A375 (cell line): ENCODE measurements at places on chromosomes 11 and 22. TPM values are rescaled to one million over a fixed set of nuclear protein-coding genes. Genes with fewer than 3 reads are reported as not detected.

TBX1 gene
- total RNA-seq: not detected in 2 replicates

DSCAML1 gene
- not detected in 2 replicates for total RNA-seq

CASP4 gene
- 60.6 and 60.9 TPM in 2 replicates for total RNA-seq

C11orf91 gene
- 0.19 and 0.30 TPM in 2 replicates for total RNA-seq

RFPL1 gene
- total RNA-seq: not detected in 2 replicates

TENM4 gene
- 0.23 and 0.77 TPM in 2 replicates for total RNA-seq

OR10D3 gene
- 0.60 and 1.6 TPM in 2 replicates for total RNA-seq

IFITM10 gene
- total RNA-seq: 1.8 and 2.3 TPM in 2 replicates

CFAP300 gene
- total RNA-seq: 1.4 and 4.1 TPM in 2 replicates

LRFN4 gene
- total RNA-seq: 30.2 and 41.9 TPM in 2 replicates

MYEOV gene
- 18.6 and 24.8 TPM in 2 replicates for total RNA-seq
